ENCODE measurements at places on chromosomes 7 and 10. TPM values are rescaled to one million over a fixed set of nuclear protein-coding genes. Genes with fewer than 3 reads are reported as not detected.

Gene AMPH
- total RNA-seq: 3.3 TPM

Gene PDCD4
- total RNA-seq: 79.9 TPM

DNA sequence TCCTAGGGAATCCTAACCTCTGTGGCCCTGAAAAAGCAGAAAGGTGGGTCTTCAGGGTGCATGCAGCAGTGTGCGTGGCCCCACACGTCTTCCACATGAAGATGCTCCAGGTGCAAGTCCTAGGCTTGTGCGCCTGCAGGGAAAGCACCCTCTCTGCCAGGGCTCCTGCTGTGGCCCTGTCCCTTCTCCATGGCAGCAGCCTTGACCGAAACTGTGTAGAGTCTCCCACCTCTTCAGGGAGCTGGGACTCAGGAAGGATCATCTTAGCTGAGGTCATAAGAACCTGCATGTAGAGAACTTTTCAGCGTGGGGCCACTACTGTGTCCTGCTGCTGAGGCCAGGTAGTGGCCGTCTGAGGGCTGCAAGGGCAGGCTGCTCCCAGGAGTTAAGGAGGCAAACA is 6.3 kb upstream of the CSGALNACT2 start:
- H3K27ac ChIP-seq: no peak overlapping the region
- H3K27me3 ChIP-seq: peaks cover 8% of the 10 kb centered on the region
- DNase-seq: no peak
- no peak overlapping the region for H3K4me3 ChIP-seq
- no peaks in the 10 kb centered on the region for H3K36me3 ChIP-seq

DNA sequence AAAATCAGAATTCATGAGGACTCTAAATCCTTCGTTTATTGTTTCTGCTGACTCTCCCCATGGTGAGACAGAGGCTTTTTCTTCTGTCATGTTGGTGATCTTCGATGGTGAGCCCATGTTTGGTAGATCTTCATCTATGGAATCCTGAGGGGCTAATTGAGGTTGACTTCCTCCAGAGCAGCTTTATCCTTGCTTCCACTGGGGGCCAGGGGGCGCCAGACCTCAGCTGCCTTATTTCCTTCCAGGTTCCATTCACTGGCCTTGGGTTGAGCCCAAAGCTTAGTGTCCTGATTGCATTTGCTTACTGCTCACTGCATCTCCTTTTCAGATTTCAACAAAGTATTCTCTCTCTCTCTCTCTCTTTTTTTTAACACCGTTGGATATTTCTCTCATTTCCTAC is 80.7 kb downstream of the GCC1 start:
- H3K36me3 ChIP-seq: no peaks in the 10 kb centered on the region
- no peak overlapping the region for H3K27ac ChIP-seq
- no peak for DNase-seq
- no peaks in the 10 kb centered on the region for H3K4me1 ChIP-seq

GRCh38 chr10:50605269-50605950 is 18.3 kb downstream of the SGMS1 start:
- no peak overlapping the region for H3K4me3 ChIP-seq
- H3K36me3 ChIP-seq: no peaks in the 10 kb centered on the region
- no peaks in the 10 kb centered on the region for H3K27me3 ChIP-seq
- DNase-seq: peak; percentile 100

Gene PGAM2
- 0.70 TPM for total RNA-seq

Gene LIPM
- total RNA-seq: not detected

DNA sequence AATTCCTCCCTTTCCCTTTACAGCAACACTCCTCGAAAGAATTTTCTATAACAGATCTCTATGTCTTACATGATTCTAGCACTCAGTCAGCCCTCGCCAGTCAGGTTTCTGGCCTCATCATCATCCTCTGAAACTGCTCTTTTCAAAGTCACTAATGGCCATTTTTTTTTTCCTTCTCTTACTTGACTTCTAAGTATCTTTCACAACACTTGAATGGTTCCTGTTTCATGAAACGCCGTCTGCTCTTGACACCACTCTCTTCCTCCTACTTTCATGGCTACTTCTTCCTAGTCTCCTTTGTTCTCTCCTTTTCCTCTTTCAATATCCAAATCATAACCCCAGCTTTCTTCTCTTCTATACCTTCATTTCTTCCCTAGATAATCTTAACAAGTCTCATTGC is 100.5 kb upstream of the NRP1 start:
- no peaks in the 10 kb centered on the region for H3K36me3 ChIP-seq
- H3K4me1 ChIP-seq: no peaks in the 10 kb centered on the region
- no peaks in the 10 kb centered on the region for H3K27me3 ChIP-seq
- no peak overlapping the region for H3K27ac ChIP-seq
- no peak for DNase-seq

DNA sequence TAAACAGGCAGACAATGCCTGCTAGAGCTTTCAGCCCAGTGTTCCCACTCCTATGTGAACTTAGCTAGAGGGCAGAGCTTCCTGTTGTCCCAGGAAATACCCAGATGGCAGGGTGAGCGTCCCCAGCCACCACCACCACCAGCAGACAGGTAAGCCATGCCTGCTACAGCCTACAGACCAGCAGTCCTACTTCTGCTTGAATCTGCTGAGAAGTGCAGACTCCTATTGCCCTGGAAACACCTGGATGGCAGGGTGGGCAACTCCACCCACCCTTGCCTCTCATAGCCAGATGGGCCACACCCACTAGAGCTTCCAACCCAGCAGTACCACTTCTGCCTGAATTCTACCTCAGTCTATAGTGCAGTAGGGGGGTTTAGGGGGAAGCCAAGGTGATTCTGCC is 64.4 kb downstream of the FBXL13 start:
- H3K4me1 ChIP-seq: no peaks in the 10 kb centered on the region
- no peaks in the 10 kb centered on the region for H3K36me3 ChIP-seq
- no peak overlapping the region for H3K27ac ChIP-seq

DNA sequence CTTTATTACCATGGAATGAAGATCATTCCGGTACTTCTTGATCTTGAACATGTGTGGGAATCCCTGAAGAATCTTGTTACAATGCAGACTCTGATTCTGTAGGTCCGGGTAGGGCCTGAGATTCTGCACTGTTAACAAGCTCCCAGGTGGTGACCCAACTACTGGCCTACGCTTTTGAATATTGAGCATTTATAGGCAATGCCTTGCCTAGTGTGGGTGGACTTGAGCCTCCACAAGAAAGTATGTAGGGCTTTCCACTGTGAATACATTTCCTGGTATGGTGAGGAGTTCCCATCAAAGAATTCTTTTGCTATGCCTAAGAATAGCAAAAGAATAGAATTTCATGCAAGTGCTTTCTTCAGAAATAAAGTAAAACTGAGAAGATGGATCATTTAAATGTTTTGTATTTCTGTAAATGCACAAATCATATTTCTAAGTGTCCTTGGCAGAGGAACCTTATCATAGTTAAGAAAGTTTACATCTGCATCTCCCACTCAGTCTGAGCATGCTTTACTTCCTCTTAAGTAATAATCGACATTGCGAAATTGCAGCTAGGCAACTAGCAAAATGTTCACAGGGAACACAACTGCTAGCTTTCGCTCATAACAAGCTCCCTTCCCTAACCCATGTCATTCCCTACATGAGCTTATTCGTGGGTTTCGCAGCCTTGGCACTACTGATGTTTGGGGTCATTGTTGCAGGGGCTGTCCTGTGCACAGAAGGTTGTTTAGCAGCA is 71.4 kb downstream of the AHR start:
- DNase-seq: peak; percentile 87
- no peaks in the 10 kb centered on the region for H3K27me3 ChIP-seq
- no peaks in the 10 kb centered on the region for H3K36me3 ChIP-seq
- no peak overlapping the region for H3K4me3 ChIP-seq
- H3K27ac ChIP-seq: peak overlapping the region; percentile 99

GRCh38 chr10:132386419-132386831 is 10.6 kb upstream of the PWWP2B start:
- H3K4me3 ChIP-seq: no peak overlapping the region
- no peaks in the 10 kb centered on the region for H3K36me3 ChIP-seq
- no peak overlapping the region for H3K27ac ChIP-seq

Gene ASZ1
- not detected for total RNA-seq

All from astrocyte (in vitro differentiated cells and primary cell).